LNCaP clone FGC (cell line): ENCODE measurements at places on chromosomes 11 and 22.

- DNase-seq, result no peak
Observed at GRCh38 chr11:128625326-128625725, 38.0 kb upstream of the ETS1 start.

- peak; percentile 85 for DNase-seq
Observed at GRCh38 chr11:130653838-130654636, 205.6 kb downstream of the ADAMTS15 start.

GRCh38 chr11:119459293-119459976, 36.5 kb upstream of the THY1 start:
- no peak for DNase-seq

DNA sequence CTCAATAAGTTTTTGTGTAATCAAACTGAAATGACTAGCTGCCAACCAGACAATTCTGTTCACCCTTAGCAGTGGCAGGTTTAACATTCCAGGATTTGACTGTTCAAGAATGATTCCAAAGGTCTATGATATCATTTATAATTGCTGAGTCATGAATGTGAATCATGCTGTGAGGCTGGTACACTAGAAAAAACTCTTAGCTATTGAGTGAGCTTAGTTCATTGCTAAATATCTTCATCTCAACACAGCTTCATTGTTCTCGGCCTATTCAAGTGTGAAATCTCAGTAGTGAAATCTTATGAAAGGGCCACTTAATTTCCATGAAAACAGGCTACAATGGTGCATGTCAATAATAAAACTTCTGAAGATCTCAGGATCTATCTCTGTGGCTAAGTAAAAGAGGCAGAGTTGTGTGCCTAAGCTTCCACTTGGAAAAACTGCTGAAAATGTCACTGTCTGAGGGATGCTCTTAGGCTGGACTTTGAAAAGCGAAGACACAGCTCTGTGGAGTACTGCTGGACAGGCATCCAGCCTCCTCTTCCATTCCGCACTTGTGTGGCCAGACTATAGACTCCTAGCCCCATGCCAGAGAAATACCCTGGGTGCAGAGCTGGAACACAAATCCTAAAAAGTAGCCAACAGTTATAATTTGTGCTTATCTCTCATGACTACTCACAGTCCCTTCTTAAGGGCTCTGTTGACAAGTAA, 12.8 kb downstream of the AQP11 start:
- DNase-seq, result no peak

GRCh38 chr11:45859661-45860140, 12.4 kb downstream of the CRY2 start:
- peak; percentile 65 for DNase-seq

DNA sequence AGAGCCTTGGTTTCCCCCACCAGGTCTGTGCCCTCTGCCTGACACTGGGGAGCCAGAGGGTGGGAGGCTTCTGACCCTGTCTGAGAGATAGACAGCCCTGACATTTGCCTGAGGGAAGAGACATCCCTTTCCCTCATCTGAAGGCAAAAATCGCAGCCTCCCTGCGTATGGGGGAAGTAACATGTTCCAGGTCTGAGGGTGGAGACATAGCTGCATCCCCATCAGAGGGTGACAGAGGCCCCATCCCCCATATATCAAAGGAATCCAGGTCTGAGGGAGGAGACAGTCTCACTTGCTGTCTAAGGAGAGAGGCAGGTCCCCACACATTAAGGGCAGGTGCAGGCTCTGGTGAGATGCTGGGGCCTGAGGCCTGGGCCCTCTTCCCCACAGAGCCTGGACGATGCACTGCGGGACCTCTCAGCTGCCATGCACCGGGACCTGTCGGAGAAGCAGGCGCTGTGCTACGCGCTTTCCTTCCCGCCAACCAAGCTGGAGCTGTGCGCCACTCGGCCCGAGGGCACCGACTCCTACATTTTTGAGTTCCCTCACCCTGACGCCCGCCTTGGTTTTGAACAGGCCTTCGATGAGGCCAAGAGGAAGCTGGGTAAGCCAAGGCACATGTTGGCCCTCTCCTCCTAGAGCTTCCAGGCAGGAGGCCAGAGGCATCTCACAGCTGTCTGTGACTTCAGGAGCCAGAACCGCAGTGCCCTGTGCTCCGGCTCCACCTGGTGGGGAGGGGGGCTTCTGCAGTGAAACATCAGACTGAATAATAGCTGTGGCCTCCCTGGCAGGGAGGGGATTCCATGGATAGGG, 16.1 kb upstream of the RELT start:
- peak; percentile 18 for DNase-seq

DNA sequence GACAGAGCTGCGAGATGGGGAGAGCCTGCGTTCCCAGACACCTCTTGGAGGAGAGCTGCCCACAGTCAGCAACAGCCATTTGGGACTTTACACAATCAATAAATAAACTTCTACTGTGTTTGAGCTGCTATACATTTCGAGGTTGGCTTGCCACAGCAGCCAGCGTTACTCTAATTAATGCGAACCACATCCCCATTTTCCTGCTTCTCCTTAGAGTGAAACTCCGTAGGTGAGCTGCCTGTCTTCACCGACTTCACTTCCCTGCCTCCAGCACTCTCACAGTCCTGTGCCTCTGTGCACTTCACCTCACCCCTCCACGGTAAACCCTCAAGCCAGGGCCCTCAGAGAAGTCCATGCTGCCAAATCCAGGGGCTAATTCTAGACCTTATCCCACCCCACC, 5.9 kb upstream of the SLC22A12 start:
- no peak for DNase-seq

DNA sequence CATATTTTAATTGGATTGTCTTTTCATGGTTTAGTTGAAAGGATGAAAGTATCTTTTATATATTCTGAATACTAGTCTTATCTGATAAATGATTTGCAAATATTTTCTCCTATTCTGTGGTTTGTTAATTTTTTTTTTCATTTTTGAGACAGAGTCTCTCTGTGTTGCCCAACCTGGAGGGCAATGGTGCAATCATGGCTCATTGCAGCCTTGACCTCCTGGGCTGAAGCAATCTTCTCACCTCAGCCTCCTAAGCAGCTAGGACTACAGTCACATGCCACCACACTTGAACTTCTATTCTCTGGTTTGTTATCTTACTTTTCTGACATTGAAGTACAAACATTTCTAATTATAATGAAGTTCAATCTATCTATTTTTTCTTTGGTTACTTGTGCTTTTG, 30.0 kb upstream of the FAR1 start:
- DNase-seq, result no peak

- DNase-seq, result no peak
Observed at GRCh38 chr22:37269936-37270678, 12.2 kb upstream of the CYTH4 start.

GRCh38 chr11:45036733-45037132, 86.0 kb upstream of the TP53I11 start:
- no peak for DNase-seq

DNA sequence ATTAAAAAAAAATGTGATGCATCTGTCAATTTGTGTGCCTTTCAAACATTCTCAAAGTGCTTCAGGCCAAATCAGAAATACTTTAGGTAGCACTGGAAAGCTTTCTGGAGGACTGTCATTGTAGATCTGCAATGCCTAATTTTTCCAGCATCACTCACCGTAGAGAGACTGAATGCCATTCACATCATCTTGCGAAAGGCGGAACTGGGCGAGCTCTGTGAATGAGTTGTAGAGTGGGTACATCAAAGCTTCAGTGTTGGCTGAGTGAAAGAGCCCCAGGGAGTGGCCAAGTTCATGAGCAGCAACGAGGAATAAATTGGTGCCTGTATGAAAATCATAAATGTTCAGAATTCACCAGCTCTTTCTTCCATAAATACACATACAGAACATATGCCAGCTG, 4.0 kb downstream of the MMP10 start:
- DNase-seq, result no peak

DNA sequence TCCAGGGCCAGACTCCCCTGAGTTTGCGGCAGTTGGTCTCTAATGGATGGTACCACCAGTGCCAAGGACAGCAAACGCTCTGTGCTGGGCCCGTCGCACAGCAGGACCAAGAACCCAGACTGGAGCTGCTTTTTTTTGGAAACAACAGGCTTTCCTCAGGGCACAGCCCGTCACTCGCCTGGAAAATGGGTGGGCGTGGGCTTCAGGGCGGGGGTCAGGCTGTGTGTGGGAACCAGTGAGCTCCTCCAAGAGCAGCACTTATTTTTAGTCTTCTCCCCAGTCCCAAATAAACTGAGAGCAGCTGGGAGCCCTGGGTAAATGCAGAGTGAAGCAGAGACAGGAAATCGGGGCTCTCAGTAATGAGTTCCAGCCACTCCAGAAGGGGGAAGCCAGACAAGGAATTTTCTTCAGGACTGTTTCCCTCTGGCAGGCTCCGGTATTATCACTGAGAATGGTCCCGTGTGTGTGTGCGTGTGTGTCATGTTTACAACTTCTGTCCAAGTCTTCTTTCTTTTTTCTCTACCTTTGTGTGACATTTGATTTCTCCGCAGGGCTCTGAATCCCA, 63.0 kb downstream of the PPFIBP2 start:
- no peak for DNase-seq

- DNase-seq, result no peak
Observed at GRCh38 chr11:43278193-43278956, 33.4 kb upstream of the API5 start.

GRCh38 chr22:19066531-19067271, 55.5 kb downstream of the DGCR2 start:
- no peak for DNase-seq

DNA sequence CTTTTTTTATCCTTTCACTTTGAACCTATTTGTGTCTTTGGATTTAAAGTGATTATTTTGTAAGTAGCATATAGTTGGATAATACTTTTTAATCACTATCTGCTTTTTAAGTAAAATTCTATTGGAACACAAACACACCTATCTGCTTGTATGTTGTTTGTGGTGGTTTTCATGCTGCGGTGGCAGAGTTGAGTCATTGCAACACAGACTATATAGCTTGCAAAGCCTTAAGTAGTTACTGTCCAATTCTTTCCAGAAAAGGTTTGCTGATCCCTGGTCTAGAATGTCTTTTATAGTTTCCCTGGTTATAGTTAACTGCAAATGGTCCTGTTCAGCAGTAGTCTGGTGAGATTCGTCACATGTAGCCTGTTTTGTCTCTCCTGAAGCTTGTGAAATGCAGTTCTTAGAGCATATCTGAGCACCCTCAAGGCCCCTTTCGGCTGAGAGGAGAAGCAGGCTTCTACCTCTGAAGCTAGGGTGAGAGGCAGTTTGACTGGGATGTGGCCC, 21.5 kb downstream of the SHANK3 start:
- DNase-seq, result no peak

GRCh38 chr11:102238391-102238821, 78.9 kb upstream of the BIRC3 start:
- DNase-seq, result no peak

GRCh38 chr22:23146478-23147205, 1.4 kb downstream of the RAB36 start:
- no peak for DNase-seq

- no peak for DNase-seq
Observed at GRCh38 chr11:82024760-82025159, 708.9 kb downstream of the FAM181B start.

- DNase-seq, result no peak
Observed at GRCh38 chr11:12744826-12745502, 70.7 kb downstream of the TEAD1 start.

GRCh38 chr22:23216461-23217170, 36.3 kb downstream of the BCR start:
- no peak for DNase-seq

DNA sequence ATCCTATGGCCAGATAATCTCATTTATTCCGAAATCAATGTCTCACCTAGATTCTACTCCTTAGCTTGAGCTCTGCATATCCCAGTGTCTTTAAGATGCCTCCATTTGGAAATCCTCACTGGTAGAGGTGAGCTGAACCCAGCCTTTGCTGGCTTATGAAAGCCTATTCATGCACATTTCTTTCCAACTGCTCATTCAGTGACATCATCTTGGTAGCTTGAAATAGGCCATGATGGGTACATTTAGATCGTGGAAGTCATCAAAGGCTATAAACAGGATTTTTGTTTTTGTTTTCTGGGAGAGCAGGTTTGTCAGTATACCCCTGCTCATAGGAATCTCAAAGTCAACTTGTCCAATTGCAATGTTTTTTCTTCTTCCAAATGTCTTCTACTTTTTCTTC, 6.0 kb downstream of the NXPE1 start:
- no peak for DNase-seq

DNA sequence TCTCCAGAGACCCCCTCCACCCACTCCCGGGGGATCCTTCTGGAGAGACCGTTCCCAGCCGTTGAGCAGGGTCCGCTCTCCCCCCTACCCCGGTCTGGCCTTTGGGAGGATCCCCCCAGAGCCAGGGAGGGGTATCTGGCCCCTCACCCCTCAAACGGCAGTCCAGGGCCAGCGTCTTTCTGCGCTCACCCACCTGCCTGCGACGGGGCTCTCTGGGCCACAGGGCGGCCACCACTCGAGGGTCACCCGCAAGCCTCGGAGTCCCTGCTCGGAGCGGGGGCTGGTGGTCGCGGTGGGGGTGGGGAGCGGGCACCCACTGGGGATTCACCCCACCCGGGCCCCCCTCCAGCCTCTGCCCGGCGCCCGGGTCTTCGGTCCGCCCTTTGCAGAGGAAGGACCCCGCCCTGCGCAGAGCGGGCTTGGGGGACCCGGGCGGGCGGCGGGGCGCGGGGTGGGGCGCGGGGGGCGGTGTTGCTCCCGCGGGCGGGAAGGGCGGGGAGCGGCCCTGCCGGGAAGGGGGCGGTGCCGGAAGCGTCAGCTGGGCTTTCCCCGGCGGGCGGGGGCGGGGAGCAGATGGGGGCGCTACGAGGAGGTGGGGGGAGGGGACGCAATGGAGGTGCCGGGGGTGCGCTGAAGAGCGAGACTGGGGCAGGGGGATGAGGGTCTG, 16.6 kb downstream of the CRELD2 start:
- DNase-seq, result no peak

GRCh38 chr22:25419247-25420113, 145.0 kb upstream of the GRK3 start:
- no peak for DNase-seq

DNA sequence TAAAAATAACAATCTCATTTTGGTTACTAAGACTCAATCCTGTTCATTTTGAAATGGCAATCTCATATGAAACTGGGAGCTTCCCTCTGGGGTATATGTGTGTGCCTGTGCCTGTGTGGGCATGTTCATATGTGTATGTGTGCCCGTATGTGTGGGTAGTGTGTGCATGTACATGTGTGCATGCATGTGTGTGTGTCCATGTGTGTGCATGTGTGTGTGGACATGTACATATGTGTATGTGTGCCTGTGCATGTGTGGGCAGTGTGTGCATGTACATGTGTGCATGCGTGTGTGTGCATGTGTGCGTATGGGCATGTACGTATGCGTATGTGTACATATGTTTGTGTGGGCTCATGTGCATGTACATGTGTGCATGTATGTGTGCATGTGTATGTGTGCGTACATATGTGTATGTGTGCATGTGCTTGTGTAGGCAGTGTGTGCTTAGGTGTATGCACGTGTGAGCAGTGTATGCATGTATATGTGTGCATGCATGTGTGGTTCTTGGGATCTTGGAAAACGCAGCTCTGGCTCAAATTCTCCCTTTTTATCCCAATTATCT, 24.5 kb upstream of the CACNG2 start:
- no peak for DNase-seq
